SJSA1 (cell line): ENCODE measurements at places on chromosomes 3 and 15.

DNA sequence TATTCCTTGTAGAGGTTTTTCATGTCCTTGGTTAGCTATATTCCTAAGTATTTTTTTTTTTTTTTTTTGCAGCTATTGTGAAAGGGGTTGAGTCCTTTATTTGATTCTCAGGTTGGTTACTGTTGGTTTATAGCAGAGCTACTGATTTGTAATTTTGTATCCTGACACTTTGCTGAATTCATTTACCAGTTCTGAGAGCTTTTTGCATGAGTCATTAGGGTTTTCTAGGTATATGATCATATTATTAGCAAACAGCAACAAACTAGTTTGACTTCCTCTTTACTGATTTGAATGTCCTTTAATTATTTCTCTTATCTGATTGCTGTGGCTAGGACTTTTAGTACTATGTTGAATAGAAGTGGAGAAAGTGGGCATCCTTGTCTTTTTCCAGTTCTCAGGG, 737.4 kb downstream of the ZNF385D start:
- no peak for DNase-seq

GRCh38 chr3:61947456-61947855, 386.1 kb downstream of the PTPRG start:
- DNase-seq, result no peak

DNA sequence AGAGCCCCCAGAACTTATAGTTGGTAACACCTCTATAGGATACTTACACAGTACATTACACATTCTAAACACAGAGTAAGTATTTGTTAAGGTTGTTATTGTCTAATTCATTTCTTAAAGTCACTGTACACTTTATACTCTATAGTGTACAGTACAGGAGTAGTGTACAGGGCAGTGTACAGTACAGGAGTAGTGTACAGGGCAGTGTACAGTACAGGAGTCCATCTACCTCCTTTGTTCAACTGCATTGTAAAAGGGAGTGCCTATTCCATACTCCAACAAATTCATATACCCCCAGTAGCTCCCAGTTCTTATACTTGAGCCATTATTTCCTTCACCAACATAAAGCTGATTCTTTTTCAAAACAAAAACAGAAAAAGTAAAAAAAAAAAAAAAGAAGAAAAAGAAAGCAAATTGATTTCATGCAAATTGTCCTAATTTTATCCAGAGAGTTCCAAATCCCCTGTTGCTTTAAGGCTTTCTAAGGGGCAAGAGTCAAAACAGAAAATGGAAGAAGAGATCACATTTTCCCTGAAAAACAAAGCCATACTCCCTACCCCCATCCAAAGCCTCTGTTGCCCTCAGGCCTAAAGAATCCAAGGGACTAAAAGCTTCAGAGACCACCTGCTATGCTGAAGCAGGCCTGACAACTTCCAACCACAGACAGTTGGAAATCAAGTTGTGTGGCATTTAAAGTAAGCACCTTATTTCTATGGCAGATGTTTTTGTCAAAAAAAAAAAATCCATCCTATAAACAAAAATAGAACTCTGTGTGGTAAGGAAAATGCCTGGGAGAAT, 125.6 kb downstream of the PLCH1 start:
- DNase-seq, result peak; percentile 61

- no peak for DNase-seq
Measured at GRCh38 chr3:31968369-31968926, 12.6 kb downstream of the OSBPL10 start.
